GM13976 (cell line): ENCODE measurements at places on chromosomes 6 and 20.

GRCh38 chr6:47446669-47447330, 30.8 kb upstream of the CD2AP start:
- no peak for DNase-seq

GRCh38 chr6:108789475-108789874, 58.7 kb upstream of the ARMC2 start:
- no peak for DNase-seq

- DNase-seq: no peak
Observed at GRCh38 chr6:64932486-64932885, 774.5 kb downstream of the EYS start.

GRCh38 chr6:33761922-33762629, 15.4 kb upstream of the IP6K3 start:
- peak; percentile 74 for DNase-seq

- no peak for DNase-seq
Observed at GRCh38 chr6:16249971-16250370, 11.6 kb downstream of the GMPR start.

GRCh38 chr20:35886537-35886936, 67.8 kb downstream of the SCAND1 start:
- DNase-seq: no peak

DNA sequence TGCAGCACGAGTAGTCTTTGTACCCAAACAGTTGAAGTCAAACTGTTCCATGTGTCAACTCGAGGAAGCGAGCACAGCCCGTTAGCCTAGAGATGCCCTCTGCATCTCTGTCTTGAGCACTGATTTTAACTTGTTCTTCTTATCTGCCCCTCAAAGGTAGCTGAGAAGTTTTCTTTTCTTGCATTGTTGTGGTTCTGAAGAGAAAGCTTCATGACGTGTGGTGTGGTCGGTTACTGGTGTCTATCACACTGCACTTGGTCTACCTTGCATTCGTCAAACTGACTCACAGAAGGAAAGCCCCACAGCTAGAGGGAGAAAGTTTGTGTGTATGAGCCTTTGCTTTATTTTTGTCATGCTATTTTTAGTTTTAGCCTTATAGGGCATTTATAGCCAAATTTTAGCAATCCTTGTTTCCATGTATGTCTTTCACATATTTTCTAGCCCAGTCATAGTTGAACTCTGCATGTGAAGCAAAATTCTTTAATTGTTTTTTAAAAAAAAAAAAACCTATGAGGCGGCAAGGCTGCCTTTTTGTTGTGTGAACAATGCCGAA, 115.1 kb downstream of the JAG1 start:
- peak; percentile 61 for DNase-seq

DNA sequence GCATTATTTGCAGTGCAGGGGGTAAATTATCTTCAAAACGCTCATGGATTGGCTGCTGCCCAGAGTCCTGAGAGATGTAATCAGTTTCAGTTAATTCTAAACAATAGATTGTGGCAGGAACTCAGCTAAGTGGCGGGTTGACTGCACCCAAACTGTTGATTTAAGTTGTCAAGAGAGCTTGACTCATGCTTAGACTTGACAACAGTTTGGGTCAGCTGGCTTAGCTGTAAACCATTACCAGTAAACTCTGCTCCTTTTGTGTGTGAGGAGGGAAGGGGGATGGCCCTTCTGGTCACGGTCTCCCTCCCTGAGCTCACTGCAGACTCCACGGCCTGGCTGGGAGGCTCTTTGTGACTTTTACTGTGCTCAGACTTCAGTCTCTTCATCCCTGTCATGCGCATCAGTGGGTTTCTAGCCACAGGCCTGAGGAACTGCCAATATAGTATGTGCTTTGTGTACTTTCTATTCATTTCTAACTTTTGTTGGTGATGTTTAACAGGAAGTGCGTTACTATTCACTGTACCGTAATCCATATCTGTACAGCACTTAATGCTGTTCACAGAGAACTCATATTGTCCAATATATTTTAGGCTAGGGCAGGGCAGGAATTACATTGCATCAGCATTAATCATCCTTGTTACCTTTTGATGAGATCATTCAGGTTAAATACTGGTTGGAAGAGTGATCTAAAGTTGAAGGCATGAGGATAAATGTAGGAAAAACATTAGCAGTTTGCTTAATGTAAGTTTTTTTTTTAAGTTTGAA, 488.3 kb downstream of the CDKAL1 start:
- peak; percentile 15 for DNase-seq
